ENCODE measurements at places on chromosomes 2 and 18.

DNA sequence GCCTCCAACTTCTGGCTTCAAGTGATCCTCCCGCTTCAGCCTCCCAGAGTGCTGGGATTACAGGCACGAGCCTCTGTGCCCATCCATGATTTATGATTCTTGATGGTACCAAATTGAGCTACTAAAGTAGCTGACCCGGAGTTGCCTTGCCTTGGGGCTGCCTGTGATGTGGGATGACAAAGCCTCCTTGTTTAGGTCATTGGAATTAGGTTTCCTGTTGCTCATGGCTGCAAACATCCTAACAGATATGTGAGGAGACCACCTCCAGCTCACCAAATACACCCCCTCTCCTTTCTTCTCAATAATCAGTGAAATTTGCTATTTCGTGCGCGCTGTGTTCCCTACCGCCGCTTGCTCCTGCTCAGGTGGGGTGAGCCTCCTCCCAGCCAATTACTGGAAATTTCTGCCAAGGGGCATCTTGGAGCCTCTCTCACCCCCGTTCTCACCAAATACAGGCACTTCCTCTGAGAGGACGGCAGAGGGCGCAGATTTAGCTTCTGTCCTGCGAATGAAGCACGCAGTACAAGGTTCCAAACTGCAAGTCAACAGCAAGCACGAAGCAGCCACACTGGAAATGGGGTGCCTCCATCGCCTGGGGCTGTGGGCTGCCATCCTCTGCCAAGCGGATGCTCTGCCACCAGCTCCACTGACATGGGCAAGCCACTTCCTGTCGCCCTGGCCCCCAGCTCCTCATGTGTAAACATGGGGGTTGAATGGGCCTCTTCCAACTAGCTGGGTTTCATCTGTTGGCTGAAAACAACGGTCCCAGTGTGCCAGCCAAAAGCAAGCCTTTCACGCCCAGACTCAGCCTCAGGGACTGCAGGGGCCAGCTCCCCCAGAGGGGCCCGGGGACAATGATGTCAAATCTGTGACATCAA is 71.7 kb downstream of the NCAPH start:
- peak; percentile 86 for DNase-seq

- DNase-seq: no peak
Observed at GRCh38 chr2:235583144-235583543, 89.3 kb downstream of the AGAP1 start.

DNA sequence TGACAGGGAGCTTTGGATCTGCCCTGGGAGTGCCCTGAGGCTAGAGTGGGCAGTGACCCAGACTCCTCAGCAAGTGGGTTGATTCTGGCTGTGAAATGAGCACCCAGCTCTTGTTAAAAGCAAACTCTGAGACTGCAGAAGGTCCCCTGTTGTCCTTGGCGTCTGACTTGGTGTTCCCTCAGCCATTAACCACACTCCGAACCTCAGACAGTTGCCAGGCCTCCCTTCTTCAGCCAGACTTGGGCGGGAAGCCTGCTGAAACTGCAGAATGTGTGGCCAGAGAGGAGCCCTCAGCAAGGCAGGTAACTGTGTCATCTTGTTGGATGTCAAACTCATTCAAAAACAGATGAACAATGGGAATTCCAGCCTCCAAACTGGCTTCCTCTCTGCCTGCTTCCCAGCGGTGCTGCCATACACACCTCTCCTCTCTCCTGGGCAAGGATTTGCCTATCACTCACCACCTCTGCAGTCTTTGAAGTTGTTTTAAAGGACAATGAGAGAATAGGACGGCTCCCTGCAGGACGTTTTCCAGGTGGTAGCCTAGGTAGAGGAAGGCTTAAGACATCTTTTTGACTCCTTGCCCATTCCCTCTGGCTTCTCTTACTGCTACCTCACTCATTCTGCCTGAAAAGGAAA is 38.9 kb upstream of the B3GNT2 start:
- DNase-seq: no peak

- peak; percentile 98 for DNase-seq
Observed at GRCh38 chr2:129301431-129301913, 678.0 kb upstream of the RAB6C start.

DNA sequence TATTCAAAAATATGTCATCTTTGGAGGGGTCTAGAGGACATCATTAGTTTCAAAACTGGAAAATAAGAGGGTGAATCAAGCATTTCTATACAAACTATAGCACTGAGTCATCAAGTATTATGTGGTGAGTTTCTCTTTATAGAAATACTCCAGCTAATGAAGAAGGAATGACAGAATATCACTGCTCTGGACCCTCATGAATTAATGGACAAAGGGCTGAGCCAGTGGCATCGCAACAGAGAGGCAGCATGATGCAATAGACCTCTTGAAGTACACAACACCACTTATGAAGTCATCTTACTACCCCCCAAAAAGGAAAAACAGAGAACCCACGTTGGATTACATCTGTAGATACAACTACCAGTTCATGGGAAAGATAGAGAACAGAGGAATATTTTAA is 27.4 kb upstream of the EIF2AK3 start:
- DNase-seq: no peak

DNA sequence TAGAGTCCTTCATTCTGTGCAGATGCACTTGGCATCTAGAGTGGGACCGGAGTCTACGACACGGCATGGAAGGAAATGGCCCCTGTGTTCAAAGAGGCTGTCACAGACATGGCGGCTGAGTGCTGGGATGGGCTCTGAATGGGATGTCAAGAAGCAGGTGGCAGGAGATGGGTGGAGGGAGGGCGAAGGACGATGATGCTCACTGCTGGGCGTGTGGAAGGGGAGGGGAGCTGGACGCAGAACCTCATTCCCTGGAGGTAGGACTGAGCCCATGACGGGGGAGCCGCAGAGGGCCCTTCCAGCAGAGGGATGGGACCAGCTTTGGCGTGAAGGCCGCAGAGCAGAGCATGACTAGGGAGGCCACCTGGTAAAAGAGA is 18.8 kb upstream of the ALPI start:
- no peak for DNase-seq

GRCh38 chr2:206535260-206535986 is 92.1 kb downstream of the ADAM23 start:
- DNase-seq: no peak

GRCh38 chr2:211823886-211824479 is 714.6 kb downstream of the ERBB4 start:
- DNase-seq: no peak

- DNase-seq: peak; percentile 71
Observed at GRCh38 chr2:79876430-79876829, 363.6 kb downstream of the CTNNA2 start.

- no peak for DNase-seq
Observed at GRCh38 chr18:39942702-39943101, 2012.3 kb upstream of the PIK3C3 start.

DNA sequence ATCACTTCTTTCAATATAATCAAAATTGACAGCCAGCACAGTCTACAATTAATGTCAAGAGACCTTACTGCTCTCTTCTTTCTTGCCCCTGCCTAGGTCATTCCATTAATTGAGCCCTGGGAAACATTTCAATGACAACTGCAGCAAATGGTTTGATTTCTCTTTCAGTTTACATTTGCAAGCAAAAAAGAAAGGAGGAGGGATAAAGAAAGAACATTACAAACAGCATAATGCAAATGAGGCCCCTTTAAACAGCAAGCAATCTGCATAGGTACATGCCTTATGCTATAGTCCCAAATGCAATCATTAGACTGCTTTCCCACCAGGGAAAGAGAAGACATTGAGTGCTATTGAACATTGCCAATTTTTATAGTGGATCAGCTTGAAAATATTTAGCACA is 655.0 kb upstream of the CDH2 start:
- no peak for DNase-seq

DNA sequence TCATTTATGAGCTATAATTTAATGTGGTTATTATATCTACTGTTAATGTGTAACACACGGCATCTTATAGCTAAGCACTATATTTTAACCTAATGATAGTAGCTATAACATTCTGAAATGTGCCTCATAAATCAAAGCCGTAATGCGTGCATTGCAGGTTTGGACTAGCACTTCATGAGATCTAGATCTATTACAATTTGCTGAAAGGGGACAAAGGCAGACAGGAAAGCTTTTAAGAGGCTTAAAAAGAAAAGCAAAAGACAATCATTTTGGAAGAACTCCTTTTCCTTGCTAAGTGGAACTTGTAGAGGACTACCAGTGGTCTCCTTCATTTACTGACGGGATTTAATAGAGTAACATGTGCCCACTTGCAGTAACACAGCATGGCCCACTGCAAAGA is 213.1 kb downstream of the NBAS start:
- DNase-seq: no peak

- peak; percentile 6 for DNase-seq
Observed at GRCh38 chr2:32427672-32428610, 71.1 kb downstream of the BIRC6 start.

DNA sequence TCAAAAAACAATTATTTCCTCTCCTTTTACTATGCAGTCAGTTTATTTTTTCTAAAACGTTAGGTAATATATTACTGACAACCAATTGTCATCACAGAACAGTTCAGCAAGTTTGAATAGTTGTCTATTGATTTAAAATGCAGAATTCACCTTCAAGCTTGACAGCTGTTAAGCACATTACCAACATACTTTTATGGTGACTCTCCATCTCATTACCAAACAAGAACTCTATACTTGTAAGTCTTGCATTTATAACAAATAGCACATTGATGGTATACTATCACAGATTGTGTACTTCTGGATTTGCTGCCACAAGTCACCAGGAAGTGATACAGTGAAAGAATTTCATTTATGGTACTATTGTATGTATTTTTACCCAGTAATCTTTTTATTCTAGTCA is 99.4 kb upstream of the PPP1CB start:
- DNase-seq: no peak

- no peak for DNase-seq
Observed at GRCh38 chr2:134839649-134840048, 1.2 kb downstream of the ACMSD start.

GRCh38 chr2:64267699-64268098 is 123.5 kb upstream of the PELI1 start:
- no peak for DNase-seq

GRCh38 chr2:128435576-128436478 is 117.2 kb upstream of the HS6ST1 start:
- DNase-seq: peak; percentile 21

GRCh38 chr2:10057231-10058107 is 14.1 kb downstream of the KLF11 start:
- DNase-seq: no peak
